ENCODE measurements at places on chromosomes 6 and 20.

DNA sequence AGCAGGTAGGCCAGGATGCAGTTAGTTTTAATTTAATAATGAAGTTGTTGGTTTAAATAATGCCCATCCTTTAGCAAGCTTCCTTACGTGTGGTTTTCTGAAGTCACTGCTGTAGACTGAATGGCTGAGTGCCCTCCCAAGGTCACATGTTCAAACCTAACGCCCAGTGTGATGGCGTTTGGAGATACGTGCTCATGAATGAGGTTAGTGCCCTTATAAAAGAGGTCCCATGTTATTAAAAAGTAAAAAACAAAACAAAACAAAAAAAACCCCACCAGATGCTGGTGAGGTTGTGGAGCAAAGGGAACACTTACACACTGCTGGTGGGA lies 16.3 kb downstream of the LRP11 start:
- no peak for DNase-seq

DNA sequence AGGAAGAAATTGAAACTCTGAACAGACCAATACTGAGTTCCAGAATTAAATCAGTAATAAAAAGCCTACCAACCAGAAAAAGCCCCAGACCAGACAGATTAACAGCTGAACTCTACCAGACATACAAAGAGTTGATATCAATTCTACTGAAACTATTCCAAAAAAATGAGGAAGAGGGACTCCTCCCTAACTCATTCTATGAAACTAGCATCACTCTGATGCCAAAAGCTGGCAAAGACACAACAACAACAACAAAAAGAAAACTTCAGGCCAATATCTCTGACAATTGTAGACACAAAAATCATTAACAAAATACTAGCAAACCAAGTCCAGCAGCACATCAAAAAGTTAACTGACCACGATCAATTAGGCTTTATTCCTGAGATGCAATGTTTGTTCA lies 246.0 kb upstream of the RUNX2 start:
- DNase-seq: no peak

GRCh38 chr6:42506070-42506469 lies 54.3 kb upstream of the TRERF1 start:
- DNase-seq: no peak

DNA sequence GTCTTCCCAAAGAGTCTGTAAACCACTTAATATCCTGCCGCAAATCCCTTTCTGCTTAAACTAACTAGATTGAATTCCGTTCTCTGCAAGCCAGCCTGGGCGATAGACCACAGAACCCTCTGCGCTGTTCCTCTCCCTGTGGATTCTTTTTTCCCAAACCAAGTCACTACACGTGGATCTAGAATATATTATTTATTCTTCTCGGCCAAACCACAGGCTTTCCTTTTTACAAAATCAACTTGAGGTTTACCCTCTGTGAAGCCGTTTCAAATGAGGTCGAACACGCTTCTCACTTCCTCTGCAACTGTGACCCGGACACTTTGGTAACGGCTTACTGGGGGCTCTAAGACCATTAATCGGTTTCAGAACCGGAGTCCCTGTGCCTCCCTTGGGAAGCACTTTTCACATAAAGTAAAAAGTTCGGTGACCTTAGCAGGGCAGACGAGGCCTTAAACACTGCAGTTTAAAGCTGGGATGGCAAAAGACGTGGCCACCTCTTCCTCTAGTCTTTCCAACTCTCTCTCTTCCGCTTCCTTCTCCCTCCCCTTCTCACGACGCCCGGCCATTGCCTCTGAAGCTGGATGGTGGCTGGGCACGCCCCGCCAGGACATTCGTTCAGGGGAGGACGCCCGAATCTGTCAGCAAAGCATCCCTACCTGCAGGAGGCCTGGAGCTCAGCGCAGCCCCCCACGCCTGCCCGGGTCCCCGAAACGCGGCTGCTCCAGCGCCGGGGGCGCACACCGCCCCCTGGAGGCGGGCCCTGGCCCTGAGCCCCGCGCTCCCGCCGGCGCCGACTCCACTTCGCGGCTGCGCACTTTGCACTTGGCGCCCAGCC lies 55.0 kb upstream of the FOXC1 start:
- peak; percentile 29 for DNase-seq

- DNase-seq: no peak
Observed at GRCh38 chr6:169979873-169980432, 228.5 kb downstream of the ERMARD start.

- DNase-seq: no peak
Observed at GRCh38 chr20:60381643-60382400, 423.6 kb downstream of the CDH26 start.

GRCh38 chr20:19785983-19786285 lies 27.9 kb downstream of the RIN2 start:
- DNase-seq: no peak

- no peak for DNase-seq
Observed at GRCh38 chr6:160190081-160190480, 68.5 kb downstream of the SLC22A1 start.

DNA sequence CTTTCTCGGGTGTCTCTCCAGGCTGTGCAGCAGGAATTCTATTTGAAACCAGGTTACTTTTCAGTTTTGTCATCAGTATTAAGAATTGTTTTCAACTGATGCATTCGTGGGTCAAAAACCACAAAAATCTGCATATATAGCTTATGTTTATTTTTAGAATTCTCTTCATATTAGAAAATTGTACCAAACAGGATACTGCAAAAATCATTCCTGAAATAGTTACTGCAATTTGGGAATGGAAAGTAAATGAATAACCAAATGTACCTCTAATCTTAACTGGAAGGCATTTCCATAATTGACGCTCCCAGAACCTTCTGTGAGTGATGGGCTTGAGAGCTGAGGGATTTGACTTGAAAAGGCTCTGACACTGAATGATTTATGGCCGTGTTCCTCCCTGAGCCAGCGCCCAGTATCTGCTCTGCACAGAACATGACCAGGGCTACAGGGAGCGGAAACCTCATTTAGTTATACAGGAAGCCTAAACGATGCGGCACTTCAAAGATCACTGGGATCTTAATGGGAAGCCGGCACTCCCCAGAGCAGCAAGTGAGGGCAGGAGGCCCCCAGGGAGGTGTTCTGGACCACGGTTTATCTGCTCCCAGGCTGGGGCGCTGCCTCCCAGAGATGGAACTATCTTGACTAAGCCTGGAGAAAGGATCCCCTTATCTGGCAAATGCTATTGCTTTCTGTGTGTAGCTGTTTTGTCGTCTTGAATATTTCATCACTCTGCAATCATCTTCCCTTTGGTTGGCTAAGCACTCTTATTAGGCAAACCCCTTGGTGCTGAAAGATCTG lies 446.0 kb downstream of the QKI start:
- no peak for DNase-seq

GRCh38 chr6:47922391-47922790 lies 140.6 kb downstream of the OPN5 start:
- no peak for DNase-seq

GRCh38 chr6:31899215-31899614 lies 1.7 kb upstream of the EHMT2 start:
- DNase-seq: no peak

DNA sequence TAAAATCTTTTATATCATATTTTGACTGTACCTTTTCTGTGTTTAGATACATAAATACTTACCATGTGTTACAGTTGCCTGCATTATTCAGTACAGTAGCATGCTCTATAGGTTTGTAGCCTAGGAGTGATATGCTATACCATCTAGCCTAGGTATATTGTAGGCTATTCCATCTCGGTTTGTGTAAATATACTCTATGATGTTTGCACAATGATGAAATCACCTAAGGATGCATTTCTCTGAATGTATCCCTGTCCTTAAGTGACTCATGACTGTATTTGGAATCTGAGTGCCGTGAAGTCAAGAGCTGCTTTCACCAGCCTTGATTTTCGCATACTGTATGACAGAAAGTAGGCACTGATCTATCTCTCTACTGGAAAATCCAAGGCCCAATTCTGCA lies 129.9 kb downstream of the UTRN start:
- no peak for DNase-seq

DNA sequence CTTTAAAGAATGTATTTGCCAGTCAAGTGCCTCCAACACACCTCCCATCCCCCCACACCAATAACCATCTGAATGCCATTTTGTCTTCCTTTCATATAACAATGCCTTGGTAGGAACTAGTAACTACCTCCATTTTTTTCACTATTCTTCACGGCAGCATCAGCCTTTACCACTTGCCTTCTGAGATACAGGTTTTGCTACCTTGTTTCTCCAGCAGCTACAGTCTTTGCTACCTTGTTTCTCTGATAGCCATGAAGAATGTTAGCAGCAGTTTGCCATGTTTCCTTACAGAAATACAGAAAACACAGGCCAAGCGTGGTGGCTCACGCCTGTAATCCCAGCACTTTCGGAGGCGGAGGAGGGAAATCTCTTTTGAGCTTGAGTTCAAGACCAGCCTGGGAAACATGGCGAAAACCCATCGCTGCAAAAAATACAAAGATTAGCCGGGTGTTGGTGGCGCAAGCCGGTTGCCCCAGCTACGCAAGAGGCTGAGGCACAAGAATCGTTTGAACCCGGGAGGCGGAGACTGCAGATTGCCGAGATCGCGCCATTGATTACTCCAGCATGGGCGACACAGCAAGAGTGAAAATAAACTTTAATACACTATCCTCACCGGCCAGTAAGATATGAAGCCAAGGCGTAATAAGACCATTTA lies 100.9 kb downstream of the HFE start:
- no peak for DNase-seq

DNA sequence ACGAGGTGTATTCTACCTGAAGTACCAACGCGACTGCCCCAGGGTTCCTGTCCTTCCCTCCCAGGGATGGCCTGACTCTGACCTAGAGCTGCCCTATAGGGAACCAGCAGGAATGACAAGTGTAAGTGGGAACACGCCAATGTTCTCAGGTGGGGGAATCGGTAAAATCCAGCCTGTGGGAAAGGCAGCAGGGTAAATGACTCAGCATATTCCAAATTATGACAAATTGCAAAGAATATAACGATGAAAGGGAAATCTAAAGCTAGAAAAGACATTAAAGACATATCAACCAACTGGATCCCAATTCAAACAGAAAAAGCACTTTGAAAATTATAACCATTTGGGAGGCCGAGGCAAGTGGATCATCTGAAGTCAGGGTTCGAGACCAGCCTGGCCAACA lies 41.8 kb downstream of the KIF16B start:
- no peak for DNase-seq

- DNase-seq: peak; percentile 95
Observed at GRCh38 chr20:50186151-50186885, 4.3 kb upstream of the CEBPB start.

DNA sequence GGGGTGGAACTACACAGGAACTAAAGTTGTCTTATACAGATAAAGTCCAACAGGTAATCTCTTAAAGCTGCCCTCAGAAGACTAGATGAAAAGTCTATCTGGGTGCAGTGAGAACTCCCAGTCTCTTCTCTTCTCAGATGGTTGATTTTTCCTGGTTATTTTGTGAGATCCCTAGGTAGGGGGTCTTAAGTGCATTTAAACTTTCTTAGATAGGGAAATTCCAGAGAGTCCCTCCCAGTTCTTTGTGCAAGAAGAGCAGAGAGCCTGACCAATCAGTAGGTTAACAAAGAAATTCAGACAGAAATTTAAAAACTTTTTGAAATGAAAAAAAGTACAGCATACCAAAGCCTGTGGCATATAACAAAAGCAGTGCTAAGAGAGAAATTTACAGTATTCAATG lies 2.0 kb upstream of the GABRR2 start:
- DNase-seq: no peak

- DNase-seq: no peak
Observed at GRCh38 chr6:166360243-166361076, 18.1 kb upstream of the SFT2D1 start.

GRCh38 chr20:46835418-46835817 lies 59.2 kb upstream of the EYA2 start:
- DNase-seq: no peak

DNA sequence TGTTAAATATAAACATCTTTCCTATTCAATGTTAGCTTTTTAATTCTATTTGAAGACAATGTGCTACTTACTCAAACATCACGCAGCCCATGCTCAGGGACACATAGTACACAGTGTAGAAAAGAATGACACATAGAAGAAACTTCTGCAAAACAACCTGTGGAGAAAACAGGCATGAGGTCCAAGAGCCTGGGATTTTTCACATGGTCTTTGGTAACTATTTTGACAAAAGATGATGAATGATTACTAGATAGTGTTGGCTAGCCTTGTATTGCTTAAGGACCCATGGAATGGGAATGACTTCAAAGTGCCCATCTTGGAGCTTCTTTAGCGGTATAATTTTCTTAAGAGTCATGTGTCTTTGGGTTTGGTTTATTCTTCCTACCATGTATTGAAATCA lies 15.4 kb downstream of the TMEM244 start:
- DNase-seq: no peak

GRCh38 chr6:117288083-117288715 lies 22.8 kb downstream of the VGLL2 start:
- no peak for DNase-seq

GRCh38 chr6:169069356-169069755 lies 184.3 kb downstream of the THBS2 start:
- DNase-seq: no peak

DNA sequence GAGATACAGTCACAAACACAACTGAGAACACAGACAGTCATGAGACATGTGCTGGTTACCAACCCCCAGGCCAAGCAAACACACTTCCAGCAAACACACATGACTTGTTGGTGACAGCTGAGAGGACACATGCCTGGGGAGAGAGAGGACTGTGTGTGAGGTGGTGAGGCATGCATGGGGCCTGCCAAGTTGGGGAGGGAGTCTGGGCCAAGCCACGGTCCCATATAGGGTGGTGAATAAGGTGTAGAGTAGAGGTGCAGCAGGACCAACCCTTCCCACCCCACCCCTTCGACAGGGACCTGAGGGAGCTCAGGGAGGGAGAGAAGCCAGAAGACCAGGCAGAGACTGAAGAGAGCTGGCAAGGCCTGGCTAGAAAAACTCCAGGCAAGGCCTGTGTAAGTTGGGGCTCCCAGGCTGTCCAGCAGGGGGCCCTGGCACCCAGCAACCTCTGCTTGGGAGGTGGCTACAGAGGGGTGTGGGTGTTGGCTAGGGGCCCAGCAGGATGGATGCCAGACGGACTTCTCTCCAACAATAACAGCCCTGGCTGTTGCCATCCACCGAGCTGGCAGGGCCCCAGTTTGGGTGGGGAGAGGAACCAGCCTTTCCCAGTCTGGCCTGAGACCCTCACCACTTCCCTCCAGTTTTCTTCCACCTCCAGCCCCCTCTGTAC lies 2.0 kb upstream of the SLC29A1 start:
- peak; percentile 64 for DNase-seq

- no peak for DNase-seq
Observed at GRCh38 chr6:81148751-81149150, 603.7 kb downstream of the TENT5A start.

DNA sequence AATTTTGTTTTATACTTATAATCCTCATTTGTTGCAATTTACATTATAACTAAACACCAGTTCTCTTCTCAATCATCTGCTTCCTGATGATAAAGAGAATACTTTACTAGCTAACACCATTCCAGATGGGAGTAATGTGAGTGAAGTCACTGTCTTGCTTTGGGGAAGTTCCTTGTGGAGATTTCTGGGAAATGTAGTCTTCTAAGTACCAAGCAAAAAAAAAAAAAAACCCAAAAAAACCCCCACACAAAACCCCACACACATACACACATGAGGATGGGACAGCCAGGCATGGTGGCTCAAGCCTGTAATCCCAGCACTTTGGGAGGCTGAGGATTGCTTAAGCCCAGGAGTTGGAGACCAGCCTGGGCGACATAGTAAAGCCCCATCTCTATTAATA lies 2.2 kb upstream of the SNPH start:
- DNase-seq: no peak

Data from stimulated activated CD4-positive, alpha-beta T cell treated with anti-CD3 and anti-CD28 coated beads, Interleukin-1b, Interleukin-23, amount 100 ng/mL, for 24 hours (primary cell).